Osteocyte (in vitro differentiated cells): ENCODE measurements at places on chromosomes 7 and 10. TPM values are rescaled to one million over a fixed set of nuclear protein-coding genes. Genes with fewer than 3 reads are reported as not detected.
A peak's percentile ranks its signal among the peaks of the same experiment; 100 is the strongest.

DNA sequence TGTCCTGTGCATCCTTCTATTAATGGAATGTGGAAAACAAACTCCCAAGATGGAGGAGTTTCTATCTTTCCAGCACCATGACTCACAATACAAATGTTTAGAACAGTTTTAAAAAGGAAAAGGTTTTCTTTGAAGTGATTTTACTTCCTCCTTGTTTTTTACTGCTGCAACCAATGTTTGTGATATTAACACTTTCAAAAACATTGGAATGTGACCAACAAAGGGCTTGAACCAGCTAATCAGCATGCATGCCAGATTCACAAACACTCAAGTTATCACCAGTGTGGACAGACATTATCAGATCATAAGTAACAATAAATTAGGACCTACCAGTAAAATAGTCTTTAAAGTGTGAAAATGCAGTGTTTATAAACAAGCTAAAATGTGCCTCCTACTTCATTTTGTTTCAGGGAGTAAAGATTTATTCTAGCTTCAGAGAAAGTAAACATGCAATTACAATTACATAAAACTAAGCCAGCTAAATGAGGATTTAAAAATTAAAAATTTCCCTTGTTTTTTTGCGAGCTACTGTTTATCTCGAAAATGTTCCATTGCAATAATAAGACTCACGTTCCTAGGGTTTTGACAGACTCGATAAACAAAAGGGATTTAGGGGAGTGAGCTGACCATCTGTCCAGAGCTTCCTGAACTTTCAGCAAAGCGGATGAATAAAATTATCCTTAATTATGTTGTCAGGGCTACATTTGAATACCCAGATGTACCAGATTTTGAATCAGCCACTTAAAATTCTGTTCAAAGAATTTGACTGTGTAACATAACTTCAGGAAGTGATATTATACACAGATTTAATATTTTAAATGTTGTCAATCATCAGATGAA lies 29.8 kb downstream of the CPVL start:
- H3K36me3 ChIP-seq, result no peaks in the 10 kb centered on the region
- H3K27me3 ChIP-seq, result peaks cover 17% of the 10 kb centered on the region
- no peak overlapping the region for H3K27ac ChIP-seq
- no peak for DNase-seq
- no peak overlapping the region for H3K4me3 ChIP-seq

DNA sequence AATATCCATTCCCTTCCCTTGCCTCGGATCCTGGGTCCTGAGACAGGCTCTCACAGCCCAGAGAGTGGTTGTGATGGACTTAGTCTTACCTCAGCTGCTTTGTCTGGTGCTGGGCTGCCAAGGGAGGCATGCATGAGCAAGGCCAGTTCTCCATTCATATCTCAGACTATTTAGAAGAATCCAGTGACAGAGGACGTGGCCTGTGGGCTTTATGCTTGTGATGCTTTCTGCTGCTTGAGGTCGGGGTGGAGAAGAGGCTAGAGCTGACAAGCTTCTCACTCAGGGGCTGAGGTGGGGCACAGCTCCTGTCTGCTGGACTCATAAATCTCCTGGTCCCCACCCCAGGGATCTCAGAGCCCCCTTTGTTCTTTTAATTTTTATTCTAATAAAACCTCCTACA lies 66.8 kb downstream of the DNAJC12 start:
- no peaks in the 10 kb centered on the region for H3K36me3 ChIP-seq
- peaks cover 26% of the 10 kb centered on the region for H3K27me3 ChIP-seq
- DNase-seq, result no peak
- no peak overlapping the region for H3K27ac ChIP-seq

DNA sequence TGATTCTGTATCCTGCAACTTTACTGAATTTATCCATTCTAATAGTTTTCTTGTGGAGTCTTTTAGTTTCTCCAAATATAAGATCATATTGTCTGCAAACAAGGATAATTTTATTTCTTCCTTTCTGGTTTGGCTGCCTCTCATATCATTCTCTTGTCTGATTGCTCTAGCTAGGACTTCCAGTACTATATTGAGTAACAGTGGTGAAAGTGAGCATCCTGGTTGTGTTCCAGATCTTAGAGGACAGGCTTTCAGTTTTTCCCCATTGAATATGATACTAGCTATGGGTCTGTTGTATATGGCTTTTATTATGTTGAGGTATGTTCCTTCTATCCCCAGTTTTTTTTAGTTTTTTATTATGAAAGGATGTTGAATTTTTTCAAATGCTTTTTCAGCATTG lies 28.2 kb downstream of the KLHL7 start:
- H3K4me3 ChIP-seq, result no peak overlapping the region
- H3K27me3 ChIP-seq, result no peaks in the 10 kb centered on the region
- H3K27ac ChIP-seq, result no peak overlapping the region

DNA sequence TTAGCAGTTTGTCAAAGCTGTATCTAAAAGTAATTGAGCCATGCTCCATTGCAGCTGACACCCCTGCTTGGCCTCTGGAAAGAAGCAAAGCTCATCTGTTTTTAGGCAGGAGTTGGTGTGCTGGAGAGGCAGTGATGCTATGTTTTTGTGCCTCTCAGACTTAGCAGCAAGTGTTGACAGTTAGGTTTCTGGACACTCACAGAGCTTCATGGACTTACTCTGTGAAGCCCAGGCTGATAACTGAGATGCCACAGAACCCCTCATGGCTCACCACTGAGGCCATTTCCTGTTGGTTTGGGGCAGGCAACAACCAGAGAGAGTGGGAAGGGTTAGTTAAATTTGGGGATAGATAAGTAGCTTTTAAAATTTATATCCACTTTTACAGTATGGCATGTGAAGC lies 59.8 kb downstream of the BTAF1 start:
- no peak for DNase-seq
- peaks cover 51% of the 10 kb centered on the region for H3K36me3 ChIP-seq
- H3K27ac ChIP-seq, result no peak overlapping the region
- no peaks in the 10 kb centered on the region for H3K4me1 ChIP-seq
- no peak overlapping the region for H3K4me3 ChIP-seq
- no peaks in the 10 kb centered on the region for H3K27me3 ChIP-seq

- peaks cover 1% of the 10 kb centered on the region for H3K36me3 ChIP-seq
- no peak overlapping the region for H3K4me3 ChIP-seq
- H3K4me1 ChIP-seq, result peaks cover 58% of the 10 kb centered on the region
- H3K27ac ChIP-seq, result no peak overlapping the region
These were observed 69.8 kb downstream of the EGFR start for GRCh38 chr7:55088620-55089019.

Gene FBH1
- 77.8 and 86.1 TPM in 2 replicates for total RNA-seq

Gene EVX1
- total RNA-seq, result not detected in 2 replicates

- peaks cover 11% of the 10 kb centered on the region for H3K4me1 ChIP-seq
- H3K4me3 ChIP-seq, result no peak overlapping the region
- peaks cover 10% of the 10 kb centered on the region for H3K36me3 ChIP-seq
- no peak for DNase-seq
- peak overlapping the region; percentile 59 for H3K27ac ChIP-seq
- no peaks in the 10 kb centered on the region for H3K27me3 ChIP-seq
These were observed 417.8 kb downstream of the PARD3 start for GRCh38 chr10:34397324-34397723.

Gene ERLIN1
- 28.2 and 34.4 TPM in 2 replicates for total RNA-seq

GRCh38 chr7:1103009-1103788 lies 15.3 kb downstream of the GPER1 start:
- H3K27me3 ChIP-seq, result no peaks in the 10 kb centered on the region
- peaks cover 4% of the 10 kb centered on the region for H3K36me3 ChIP-seq
- H3K4me1 ChIP-seq, result peaks cover 39% of the 10 kb centered on the region

Gene CYP2C8
- not detected in 2 replicates for total RNA-seq

- no peaks in the 10 kb centered on the region for H3K27me3 ChIP-seq
- H3K36me3 ChIP-seq, result peaks cover 4% of the 10 kb centered on the region
- DNase-seq, result no peak
- H3K4me1 ChIP-seq, result peaks cover 21% of the 10 kb centered on the region
- H3K27ac ChIP-seq, result no peak overlapping the region
- H3K4me3 ChIP-seq, result no peak overlapping the region
These were observed 6.5 kb upstream of the PGAM2 start for GRCh38 chr7:44071726-44072363.

Gene ANXA8L1
- not detected in 2 replicates for total RNA-seq

DNA sequence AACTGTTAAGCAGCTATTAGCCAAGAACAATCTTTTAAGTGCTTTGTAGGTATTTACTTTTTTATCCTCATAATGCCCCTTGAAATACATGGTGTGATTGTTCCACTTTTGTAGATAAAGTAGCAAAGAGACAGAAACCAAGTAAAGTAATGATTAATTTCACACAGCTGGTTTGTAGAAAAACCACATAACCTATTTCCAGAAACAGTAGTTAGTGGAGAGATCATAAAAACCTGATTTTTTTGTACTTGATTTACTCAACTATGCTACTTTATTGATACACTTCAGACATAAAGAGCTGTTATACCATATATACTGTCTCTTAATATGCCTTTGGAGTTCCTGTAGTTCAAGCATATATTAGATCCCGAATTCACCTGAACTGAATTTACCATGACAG lies 118.4 kb downstream of the SEMA3A start:
- no peaks in the 10 kb centered on the region for H3K27me3 ChIP-seq
- H3K4me1 ChIP-seq, result peaks cover 15% of the 10 kb centered on the region
- H3K36me3 ChIP-seq, result no peaks in the 10 kb centered on the region
- no peak for DNase-seq

Gene SPDYE6
- total RNA-seq, result not detected in 2 replicates

DNA sequence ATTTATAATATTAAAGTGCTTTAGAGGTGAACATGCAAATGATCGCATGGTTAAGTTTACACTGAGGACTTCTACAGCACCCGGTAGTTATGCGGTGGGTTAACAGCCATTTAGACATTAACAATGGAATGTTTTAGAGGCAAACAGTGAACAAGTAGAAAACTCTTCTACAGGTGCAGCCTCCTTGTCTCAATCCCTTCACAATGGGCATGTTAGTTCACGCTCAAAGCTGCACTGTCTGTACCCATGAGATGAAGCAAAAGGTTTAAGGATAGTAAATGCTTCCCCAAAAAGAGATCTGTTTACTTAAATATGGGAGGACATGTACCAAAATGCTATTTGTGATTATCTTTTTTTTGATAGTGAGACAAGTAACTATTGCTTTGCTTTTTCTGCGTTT lies 25.1 kb downstream of the PUS7 start:
- H3K36me3 ChIP-seq, result peaks cover 17% of the 10 kb centered on the region
- H3K27me3 ChIP-seq, result no peaks in the 10 kb centered on the region
- no peak overlapping the region for H3K4me3 ChIP-seq
- no peak for DNase-seq

GRCh38 chr7:74051629-74052410 lies 23.8 kb downstream of the ELN start:
- H3K4me1 ChIP-seq, result peaks cover 13% of the 10 kb centered on the region
- H3K27me3 ChIP-seq, result peaks cover 27% of the 10 kb centered on the region
- H3K27ac ChIP-seq, result no peak overlapping the region
- no peak overlapping the region for H3K4me3 ChIP-seq
- H3K36me3 ChIP-seq, result no peaks in the 10 kb centered on the region

- H3K4me1 ChIP-seq, result peaks cover 13% of the 10 kb centered on the region
- H3K27ac ChIP-seq, result no peak overlapping the region
- DNase-seq, result no peak
- no peaks in the 10 kb centered on the region for H3K36me3 ChIP-seq
- H3K27me3 ChIP-seq, result no peaks in the 10 kb centered on the region
These were observed 164.6 kb downstream of the PTEN start for GRCh38 chr10:88028072-88028471.

DNA sequence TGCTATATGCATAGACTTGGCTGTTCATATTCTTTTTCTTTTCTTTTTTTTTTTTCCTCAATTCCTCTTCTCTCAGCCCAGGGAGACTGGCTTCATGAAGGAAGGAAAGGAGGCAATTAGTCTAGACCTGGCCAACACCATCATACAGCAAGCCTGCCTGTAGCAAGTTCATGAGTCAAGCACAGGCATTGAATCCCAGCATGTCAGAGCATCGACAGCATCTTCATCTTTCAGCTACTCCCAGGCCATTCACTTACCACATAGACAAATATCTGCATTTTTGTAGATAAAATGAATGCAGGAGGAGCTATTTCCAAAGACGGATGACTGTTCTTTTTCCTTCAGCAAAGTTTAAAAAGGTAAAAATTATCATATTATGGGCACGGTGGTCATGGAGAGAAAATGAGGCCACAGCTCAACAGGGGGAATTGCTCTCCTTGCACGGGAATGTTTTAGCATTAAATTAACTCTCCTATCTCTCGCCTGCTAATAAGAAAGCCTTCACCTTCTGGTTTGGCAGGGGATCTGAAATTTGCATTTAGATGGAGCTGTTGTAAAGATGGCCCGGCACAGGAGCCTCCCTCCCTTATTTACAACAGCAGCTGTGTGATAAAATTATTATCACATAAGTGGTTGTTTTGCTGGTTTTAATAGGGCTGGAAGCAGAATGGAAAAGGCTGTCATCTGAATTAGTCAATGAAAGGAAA lies 626.5 kb upstream of the AUTS2 start:
- no peak overlapping the region for H3K4me3 ChIP-seq
- no peaks in the 10 kb centered on the region for H3K4me1 ChIP-seq
- H3K27me3 ChIP-seq, result peaks cover 12% of the 10 kb centered on the region
- no peak for DNase-seq
- H3K36me3 ChIP-seq, result no peaks in the 10 kb centered on the region

DNA sequence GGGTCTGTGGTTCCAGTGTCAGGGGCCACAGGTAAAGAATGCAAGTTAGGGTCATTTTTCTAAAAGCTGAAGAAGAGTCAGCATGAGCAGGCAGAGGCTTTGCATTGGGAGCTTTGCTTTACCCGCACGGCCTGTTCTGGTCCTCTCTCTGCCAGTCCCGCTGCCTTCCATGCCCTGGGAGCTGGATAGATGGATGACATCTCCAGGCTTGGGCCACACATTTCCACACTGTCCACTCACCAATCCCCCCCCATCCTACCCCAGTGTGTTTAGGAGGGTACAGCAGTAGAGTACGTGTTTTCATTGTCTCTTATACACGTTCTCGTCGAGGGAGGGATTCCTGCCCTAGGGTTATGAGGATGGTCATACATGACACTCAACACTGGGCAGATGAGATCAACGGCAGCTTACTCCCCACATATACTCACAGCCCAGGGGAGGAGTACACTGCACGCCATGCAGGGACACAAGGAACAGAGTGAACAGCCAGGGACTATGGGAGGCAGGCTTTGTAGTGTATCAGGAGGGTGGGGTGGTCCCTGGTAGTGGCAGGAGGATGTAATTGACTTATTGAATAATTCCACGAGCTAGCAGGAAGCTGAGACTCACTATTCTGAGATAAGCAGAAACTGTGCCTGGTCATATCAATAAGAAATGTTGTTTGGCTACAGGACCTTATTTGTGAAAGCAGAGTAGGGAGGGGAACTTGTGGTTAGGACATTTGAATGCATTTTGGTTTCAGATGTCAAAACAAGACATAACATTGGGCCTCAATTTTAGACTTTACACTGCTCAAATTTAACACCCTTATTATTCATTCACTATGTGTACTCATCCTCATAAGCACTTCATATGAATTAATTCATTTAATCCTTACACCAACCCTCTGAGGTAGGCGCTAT lies 36.6 kb downstream of the PLPP4 start:
- peak; percentile 57 for DNase-seq
- H3K27me3 ChIP-seq, result no peaks in the 10 kb centered on the region
- H3K4me1 ChIP-seq, result no peaks in the 10 kb centered on the region
- H3K4me3 ChIP-seq, result no peak overlapping the region

Gene DENND11
- 10.6 and 12.3 TPM in 2 replicates for total RNA-seq
